ENCODE measurements at places on chromosomes 4 and X.

- no peak for DNase-seq
Measured at GRCh38 chr4:73740353-73740778, at the start of gene CXCL8. Gene CXCL8 (plus strand): TSS chr4:73740569. CDS start chr4:73740659, 90 bp downstream.

GRCh38 chr4:43242606-43243005 is 350.1 kb downstream of the GRXCR1 start:
- no peak for DNase-seq

GRCh38 chrX:130118441-130119311 is 8.4 kb upstream of the ELF4 start:
- DNase-seq: no peak

- DNase-seq: no peak
Measured at GRCh38 chr4:119490335-119490734, 138.3 kb downstream of the PDE5A start.

DNA sequence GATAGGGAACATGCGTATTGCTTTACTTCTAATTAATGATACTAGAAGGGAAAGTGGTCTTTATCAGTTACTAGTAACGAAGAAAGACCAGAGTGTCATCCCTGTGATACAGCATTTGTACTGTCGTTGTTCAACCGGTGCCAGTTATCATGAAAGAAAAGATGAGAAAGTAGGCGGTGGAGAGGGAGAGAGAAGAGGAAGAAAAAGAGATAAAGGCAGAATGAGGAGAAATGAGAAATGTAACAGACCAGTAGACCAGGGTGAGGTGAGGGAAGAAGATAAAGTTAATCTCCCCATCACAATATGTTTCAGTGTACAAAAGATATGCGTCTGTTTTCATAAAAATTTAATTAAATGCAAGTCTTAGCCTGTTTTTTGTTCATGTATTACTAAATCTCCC is 135.2 kb upstream of the HPGD start:
- DNase-seq: no peak

Data from thoracic aorta (tissue), 2 donors.